ENCODE measurements at places on chromosomes 1 and 21.
A peak's percentile ranks its signal among the peaks of the same experiment; 100 is the strongest.

DNA sequence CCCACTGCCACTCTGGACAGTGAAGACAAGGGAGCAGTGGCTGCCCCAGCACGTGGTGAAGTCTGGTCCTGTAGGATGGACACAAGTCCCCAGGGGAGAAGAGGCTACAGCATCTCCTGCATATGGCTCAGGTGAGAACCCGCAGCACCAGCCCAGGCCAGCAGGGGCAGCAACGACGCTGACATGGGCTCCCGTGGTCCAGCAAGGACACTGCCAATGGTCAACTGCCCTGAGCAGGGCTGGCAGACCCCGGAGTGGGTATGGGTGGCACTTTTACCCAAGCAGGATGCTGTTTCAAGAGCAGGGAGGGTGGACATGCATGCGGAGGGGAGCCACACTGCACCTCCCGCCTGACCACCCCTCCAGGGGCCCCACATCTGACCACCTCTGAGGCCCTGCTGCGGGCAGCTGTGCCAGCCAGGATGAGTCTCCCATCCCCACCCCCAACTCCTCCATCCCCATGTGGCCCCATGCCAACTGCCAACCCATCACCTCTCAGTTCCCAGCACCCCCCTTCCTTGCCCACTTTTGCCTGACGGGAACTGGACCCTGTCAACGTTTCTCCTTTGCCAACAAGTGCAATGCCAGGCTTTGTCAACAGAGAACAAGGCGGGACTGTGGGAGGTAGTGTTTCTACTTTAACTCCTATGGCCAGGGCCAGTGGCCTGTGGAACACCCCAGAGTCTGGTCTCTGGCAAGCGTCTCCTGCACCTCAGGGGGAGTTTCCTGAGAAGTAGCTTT lies 8.6 kb downstream of the MORN1 start:
- DNase-seq: no peak

DNA sequence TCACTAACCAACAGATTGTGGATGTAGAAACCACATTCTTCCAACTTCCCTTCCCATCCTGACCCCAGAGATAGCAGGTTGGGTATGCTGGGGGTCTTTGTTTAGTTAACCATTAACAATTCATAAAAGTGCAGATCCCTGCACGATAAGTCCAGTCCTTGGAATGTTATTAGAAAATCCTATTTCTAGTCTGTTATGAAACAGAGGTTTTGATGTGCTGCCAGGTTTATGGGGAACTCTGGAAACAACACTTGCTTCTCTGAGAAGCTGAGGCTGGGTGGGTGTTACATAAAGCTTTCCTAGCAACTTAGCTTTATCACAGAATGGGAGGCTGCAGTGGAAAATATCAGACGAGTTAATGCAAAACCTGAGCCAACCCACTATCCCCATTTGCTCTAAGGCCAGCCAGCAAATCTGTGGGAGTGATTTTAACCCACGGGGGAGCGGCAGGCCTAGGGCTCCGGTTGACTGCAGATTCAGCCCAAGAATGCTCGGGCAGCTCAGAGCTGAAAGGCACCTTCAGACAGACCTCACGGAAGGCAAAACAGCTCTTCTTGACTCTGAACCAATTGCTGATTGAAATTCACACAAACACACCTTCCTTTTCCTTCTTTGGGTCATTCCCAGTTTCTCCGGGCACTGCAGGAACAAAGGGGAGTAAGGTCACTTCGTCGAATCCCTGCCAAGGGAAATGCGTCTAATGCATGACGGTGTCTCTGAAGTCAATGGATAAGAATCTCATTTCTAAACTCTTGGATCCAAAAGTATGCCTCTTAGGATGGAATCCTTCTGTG lies 111.7 kb upstream of the IRF2BP2 start:
- DNase-seq: peak; percentile 90

GRCh38 chr21:34022627-34023335 lies 50.6 kb upstream of the MRPS6 start:
- no peak for DNase-seq

- no peak for DNase-seq
Observed at GRCh38 chr1:192907545-192908243, 98.9 kb downstream of the RGS2 start.

GRCh38 chr1:869499-870244 lies 54.1 kb upstream of the SAMD11 start:
- DNase-seq: no peak

DNA sequence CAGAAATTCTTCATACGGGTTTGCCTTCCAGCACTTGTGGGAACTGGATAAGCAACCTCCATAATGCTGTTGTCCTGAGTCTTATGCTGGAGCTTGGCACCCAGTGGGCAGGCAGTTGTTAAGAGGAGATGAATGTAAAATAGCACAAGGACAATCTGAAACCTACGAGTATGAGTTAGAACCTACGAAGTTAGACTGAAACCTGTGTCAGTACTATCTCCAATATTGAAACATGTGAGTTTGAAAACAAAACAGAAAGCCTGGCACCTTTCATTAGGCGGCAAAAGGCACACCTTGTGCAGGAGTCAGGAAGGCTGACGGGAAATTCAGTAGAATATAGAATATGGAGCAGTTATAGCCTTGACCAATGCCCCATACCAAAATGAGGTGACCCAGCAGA lies 489.7 kb upstream of the RGS18 start:
- DNase-seq: no peak

DNA sequence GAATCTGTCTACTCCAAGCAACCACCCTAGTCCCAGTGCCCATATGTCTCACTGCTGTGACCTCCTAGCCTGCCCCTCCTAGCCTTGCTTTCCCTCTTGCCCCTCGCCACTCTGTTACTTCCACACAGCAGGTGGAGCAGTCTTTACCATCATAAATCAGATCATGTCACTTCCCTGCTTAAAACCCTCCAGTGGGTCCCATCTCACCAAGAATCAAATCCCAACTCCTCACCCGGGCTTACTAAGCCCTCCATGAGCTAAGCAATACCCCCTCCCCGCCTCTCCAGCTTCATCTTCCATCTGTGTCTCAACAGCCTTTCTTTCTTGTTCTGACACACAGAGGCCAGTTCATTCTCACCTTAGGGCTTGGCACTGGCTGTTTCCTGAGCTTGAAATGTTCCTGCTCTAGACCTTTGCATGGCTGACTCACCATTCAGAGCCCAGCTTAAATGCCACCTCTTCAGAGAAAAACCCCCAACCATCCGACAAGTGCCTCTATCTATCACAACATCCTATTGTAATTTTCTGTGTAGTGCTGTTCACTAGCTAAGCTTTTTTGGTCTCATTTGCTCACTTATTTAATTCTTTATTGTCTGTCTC lies 22.3 kb downstream of the KNCN start:
- DNase-seq: no peak

GRCh38 chr1:111227434-111227833 lies at the start of gene CHI3L2:
CHI3L2 (plus strand) TSS chr1:111227713; CDS start chr1:111227730, 17 bp downstream.
- no peak for DNase-seq

- no peak for DNase-seq
Observed at GRCh38 chr1:212440419-212440818, 7.7 kb downstream of the NENF start.

- DNase-seq: no peak
Observed at GRCh38 chr1:66342707-66343106, 191.2 kb upstream of the SGIP1 start.

- no peak for DNase-seq
Observed at GRCh38 chr21:33980276-33980916, 64.8 kb upstream of the ATP5PO start.

- no peak for DNase-seq
Observed at GRCh38 chr1:17661546-17662157, 93.5 kb upstream of the ACTL8 start.

- no peak for DNase-seq
Observed at GRCh38 chr1:199834711-199835110, 192.8 kb upstream of the NR5A2 start.

DNA sequence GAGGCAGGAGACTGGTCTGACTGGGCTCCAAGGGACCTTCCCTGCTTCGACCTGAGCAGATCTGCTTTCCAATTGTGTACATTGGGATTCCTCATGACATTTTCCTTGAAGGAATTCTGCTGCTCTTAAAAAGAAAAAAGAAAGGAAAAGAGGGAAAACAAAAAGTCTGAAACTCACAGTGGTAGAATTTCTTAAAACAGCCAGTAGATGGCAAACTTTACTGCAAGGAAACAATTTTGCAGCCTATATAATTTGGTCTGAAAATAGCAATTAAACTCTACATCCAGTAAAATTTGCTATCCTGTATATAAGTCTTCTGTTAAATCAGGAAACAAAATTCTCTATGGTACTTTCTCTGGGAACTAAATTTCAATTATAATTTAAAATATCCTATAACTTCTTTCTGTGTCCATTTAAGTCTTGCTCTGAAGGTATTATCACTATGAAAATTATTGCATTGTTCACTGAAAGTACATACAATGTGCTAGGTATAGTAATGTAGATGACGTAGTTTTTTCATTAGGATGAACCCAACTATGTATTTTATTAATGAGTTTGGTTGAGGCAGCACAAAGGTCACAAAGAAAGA lies 59.8 kb downstream of the CRB1 start:
- DNase-seq: no peak

DNA sequence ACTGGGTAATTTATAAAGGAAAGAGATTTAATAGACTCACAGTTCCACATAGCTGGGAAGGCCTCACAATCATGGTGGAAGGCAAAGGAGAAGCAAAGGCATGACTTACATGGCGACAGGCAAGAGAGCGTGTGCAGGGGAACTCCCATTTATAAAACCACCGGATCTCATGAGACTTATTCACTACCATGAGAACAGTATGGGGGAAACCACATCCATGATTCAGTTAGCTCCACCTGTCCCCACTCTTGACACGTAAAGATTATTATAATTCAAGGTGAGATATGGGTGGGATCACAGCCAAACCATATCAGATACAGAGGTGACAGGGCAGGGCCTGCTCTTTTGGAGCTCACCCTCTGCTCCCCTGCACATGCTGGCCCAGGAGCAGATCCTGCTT lies 31.4 kb upstream of the TMEM61 start:
- no peak for DNase-seq

GRCh38 chr1:26701995-26702679 lies 6.3 kb downstream of the ARID1A start:
- no peak for DNase-seq

- DNase-seq: no peak
Observed at GRCh38 chr1:200042552-200043335, 15.2 kb downstream of the NR5A2 start.

- DNase-seq: no peak
Observed at GRCh38 chr1:21670059-21670881, 1.1 kb upstream of the RAP1GAP start.

DNA sequence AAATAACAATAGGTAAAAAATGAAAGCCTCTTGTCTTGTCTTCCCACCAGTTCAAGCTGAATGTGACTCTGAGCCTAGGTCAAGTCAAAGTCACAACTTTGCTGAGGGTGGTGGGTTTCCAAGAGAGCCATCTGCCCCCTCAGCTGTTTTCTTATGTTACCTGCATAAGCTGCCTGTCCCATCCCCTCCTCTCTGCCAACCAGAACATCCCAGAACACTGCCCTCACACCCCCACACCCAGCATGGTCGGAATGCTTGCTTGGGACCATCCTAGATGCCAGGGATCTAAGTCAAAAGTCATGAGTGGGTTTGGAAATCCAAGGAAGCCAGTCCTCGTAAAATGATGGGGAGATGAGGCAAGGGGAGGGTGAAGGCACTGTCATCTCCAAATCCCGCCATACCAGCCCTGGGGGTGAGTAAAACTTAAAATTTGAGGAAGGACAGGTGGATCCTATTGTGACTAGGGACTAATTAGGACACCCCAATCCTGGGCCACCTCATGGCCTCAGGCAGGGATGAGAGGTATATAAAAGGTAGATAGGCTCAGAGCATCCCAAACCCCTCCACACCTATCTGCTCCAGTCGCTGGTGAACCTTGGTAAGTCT lies at the start of gene SPRR5:
Gene SPRR5 (plus strand): TSS at position 556 of the 606 bp plus-strand sequence. CDS start 1,349 bp downstream, outside the sequence.
- DNase-seq: no peak

DNA sequence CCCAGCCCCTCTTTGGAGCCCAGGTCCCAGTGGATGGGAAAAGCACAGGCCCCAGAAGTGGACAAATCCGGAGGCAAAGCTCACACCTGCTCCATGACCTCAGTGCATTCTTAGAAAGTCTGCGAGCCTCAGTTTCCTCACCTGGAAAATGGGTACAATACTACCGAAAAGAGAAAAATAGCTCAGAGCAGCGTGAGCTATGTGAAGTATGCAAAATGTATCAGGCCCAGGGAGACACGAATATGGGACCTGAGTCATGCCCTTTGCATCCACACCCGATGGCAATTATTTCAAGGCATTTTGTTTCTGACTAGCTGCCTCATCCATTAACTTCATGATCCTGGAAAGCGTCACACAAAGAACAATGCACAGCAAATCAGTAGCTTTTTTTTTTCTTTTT lies 9.2 kb downstream of the ALDH4A1 start:
- no peak for DNase-seq

GRCh38 chr21:33071770-33072306 lies 1.9 kb downstream of the OLIG1 start:
- DNase-seq: no peak

DNA sequence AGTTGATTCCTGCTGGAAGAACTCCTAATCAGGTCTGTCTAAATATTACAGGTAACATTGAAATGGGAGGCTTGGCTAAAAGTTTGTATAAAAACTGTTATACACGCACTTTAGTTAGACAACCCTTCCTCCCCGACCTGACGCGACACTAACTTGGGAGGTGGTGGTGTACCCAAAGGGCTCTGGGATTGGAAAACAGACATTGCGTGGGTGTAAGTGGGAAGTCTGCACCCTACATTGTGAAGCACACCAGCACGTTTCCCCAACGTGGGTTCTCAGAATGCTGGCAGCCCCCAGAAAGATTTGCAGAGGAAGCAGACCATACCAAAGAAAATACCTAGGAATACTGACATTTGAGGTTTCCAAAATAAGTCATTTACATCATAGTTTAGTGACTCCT lies 16.8 kb downstream of the OR2T11 start:
- no peak for DNase-seq

DNA sequence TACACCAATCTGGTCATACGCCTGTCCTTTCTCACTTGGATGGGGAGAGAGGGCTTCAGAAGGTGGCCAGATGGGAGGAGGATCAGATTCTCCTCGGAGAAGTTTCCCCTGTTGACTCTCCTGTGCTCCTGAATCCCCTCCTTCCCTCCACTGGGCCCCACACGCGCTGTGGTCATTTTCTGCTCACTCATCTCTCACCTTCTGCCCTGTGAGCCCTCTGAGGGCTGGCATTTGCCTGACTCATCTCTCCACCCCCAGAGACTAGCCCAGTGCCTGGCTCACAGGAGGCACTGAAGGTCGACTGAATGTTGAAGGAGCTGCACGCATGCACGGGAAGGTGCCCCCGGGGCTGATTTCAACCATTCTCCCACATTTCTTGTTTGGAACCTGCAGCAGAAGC lies 14.2 kb downstream of the ABCA4 start:
- DNase-seq: no peak

DNA sequence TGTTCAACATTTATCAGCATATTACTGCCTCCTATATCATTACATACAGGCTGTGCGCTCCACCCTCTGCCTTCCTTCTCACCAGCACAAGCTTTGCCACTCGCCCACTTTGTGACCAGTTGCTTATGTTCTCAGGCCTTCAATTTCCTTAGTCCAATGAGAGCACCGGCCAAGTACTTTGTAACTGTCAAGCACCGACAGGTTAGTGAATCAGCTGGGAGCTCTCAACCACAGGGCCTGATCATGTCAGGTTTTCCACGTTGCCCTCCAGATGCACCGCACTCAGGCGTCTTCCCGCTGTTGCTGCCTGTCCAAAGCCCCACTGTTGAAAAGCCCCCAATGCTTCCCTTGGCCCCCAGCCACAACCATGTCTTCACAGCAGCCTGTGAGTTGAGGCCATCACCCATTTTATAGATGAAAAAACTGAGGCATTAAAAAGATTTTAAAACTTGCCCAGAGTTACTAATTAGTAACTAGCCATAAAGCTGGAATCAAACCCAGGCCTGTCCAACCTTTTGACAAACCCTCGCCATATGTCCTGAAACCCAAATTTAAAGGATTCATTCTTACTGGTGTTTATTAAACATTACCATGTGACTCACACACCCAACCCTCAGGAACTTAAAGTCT lies 3.4 kb upstream of the KCNN3 start:
- no peak for DNase-seq

Measured in pulmonary artery endothelial cell (primary cell).